ENCODE measurements at places on chromosomes 1 and 21.

GRCh38 chr1:213533125-213533524 is 454.6 kb upstream of the PROX1 start:
- DNase-seq, result no peak

- no peak for DNase-seq
These were observed 11.3 kb upstream of the ADGRB2 start for GRCh38 chr1:31775210-31775999.

DNA sequence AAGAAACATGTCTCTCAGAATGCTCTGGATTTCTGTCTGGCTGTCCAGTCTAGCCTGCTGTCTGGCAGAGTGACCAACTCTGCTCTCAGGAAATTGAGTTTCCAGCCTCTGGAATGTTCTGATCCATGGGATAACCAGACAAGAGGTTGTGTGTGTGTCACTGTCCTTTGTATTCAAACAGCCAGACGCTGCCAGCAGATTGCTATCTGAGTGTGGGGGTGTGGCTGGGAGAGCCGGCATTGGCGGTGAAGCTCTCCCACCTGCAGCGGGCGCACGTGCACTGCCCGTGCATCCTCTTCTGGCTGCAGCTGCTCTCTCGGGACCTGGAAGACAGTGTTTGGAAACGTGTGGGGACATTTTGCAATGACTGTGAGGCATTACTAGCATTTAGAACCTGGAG is 26.1 kb downstream of the PKP1 start:
- no peak for DNase-seq

DNA sequence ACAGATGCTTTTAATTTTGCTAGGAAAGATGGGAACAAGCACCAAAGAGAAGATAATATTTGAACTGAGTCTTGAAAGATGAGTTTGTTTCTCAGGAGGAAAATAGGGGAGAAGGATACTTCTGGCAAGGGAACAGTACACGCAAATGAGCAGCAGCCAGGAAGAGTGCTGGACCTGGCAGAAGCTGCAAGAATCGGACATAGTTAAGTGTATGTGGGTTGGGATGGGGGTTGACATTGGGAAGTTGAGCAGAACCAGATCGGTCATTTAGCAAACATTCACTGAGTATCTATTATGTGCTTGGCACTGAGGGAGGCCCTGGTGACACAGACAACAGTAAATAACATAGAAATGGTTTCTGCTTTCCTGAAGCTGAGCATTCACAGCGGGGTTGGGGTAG is 198.8 kb downstream of the PLPP3 start:
- DNase-seq, result no peak

GRCh38 chr1:232596666-232597303 is 33.1 kb downstream of the SIPA1L2 start:
- DNase-seq, result no peak

GRCh38 chr1:84877592-84877991 is 15.4 kb downstream of the LPAR3 start:
- DNase-seq, result no peak

- DNase-seq, result no peak
These were observed 8.2 kb downstream of the HSD3B1 start for GRCh38 chr1:119515221-119515620.

DNA sequence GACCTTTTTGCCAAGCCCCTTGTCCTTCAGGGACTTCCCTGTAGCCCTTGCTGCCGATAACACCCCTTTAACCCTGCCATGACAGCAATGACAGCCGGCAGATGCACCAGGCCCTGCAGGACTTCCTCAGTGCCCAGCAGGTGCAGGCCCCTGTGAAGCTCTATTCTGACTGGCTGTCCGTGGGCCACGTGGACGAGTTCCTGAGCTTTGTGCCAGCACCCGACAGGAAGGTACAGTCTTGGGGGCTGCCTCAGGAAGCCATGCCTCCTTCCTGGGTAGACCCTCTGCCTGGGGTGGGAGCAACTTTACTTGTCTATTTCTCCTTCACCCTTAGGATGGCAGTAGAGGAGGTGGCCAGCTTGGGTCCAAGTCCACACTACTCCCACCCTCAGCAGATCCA is 16.1 kb upstream of the PADI6 start:
- DNase-seq, result no peak

- DNase-seq, result no peak
These were observed 380.0 kb downstream of the DSCAM start for GRCh38 chr21:40466893-40467483.

GRCh38 chr1:198604975-198605374 is 33.9 kb upstream of the PTPRC start:
- no peak for DNase-seq

DNA sequence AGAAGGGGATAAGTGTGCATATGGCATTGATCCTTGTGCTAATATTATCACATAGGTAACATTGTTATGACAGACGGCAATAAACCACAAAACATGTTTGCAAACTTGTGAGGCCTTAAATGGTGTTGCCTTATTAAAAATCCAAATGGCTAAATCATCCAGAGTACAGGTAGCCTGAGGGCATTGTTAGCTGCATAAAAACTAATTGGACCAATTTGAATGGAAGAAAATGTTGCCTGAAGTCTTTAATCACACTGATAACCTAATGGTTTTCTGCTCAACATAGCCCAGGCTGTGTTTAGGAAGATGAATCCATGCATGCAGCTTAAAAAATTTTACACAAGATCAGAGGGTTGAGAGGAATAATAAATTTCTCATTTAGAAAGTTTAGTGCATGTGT is 19.4 kb upstream of the LRRC53 start:
- DNase-seq, result no peak

DNA sequence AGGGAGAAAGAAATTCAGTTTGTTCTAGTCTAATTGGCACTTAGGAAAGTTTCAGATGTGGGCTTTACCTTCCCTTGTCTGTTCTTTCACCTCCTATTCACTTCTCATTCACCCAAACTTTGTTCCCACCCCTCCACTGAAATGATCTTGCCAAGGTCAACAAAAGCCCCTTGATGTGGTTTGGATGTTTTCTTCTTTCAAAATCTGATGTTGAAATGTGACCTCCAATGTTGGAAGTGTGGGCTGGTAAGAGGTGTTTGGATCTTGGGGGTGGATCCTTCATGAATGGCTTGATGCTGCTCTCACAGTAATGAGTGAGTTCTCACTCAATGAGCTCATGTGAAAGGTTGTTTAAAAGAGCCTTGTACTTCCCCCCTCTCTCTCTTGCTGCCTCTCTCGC is 379.3 kb downstream of the HHIPL2 start:
- no peak for DNase-seq

- DNase-seq, result no peak
These were observed 149.3 kb upstream of the WNT4 start for GRCh38 chr1:22292011-22292788.

DNA sequence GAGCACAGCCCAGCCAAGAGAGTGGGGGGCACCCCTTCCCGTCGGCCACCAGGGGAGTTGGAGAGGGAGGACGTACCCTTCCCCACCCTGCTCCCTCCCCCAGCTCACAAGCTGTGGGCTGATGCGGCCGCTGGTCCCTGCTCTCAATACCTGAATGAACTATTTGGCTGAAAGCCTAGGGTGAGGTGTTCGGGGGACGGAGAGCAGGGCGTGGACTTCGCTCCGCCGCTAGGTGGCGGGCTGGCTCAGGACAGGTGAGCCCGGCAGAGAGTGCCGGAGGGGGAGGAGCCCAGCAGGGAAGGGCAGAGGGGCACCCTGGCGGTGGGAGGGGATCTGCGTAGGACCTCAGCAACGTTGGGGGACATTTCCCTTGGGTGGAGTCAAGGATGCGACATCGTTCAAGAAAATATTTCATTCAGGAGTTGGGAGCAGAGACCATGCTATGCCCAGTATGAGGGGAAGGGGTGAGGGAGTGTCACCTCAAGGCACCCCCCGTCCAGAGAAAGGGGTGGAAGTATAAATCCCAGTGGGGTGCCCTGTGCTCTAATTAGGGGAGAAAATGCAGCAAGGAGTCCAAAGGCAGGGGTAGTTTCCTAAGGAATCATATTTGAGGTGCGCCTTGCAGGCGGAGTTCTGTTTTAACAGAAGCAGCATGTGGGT is 12.0 kb upstream of the RHBG start:
- peak; percentile 52 for DNase-seq

- DNase-seq, result no peak
These were observed 396.6 kb downstream of the NPHP4 start for GRCh38 chr1:5595531-5596170.

GRCh38 chr1:64505944-64506655 is 36.2 kb downstream of the CACHD1 start:
- DNase-seq, result no peak

DNA sequence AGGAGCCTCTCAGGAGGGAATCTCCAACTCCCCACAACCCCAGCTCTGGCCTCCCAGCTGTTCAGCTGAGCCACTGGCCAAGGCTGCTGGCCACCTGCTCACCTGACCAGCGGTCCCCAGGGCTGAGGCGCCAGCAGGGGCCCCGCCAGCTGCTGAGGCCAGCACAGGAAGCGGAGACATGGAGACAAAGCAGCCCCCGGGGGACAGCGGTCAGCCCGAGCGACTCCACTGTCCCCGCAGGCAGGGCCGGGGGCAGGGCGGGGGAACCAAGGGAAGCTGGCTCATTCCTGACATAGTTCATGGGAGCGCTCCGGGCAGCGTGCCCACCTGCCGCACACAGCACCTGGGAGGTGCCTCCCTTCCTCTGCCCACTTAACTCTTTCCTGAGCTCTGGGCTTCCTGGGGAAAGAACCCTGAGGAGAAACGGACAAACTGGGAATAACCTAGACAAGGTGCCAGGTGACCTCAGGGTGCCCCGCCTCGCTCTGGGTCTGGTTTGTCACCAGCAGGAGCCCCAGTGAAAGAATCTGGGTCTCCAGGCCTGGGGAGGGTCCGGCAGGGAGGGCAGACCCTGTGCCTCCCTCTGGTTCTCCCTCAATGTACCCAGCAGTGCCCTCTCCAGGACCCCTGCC is 10.7 kb downstream of the EPHA2 start:
- no peak for DNase-seq

DNA sequence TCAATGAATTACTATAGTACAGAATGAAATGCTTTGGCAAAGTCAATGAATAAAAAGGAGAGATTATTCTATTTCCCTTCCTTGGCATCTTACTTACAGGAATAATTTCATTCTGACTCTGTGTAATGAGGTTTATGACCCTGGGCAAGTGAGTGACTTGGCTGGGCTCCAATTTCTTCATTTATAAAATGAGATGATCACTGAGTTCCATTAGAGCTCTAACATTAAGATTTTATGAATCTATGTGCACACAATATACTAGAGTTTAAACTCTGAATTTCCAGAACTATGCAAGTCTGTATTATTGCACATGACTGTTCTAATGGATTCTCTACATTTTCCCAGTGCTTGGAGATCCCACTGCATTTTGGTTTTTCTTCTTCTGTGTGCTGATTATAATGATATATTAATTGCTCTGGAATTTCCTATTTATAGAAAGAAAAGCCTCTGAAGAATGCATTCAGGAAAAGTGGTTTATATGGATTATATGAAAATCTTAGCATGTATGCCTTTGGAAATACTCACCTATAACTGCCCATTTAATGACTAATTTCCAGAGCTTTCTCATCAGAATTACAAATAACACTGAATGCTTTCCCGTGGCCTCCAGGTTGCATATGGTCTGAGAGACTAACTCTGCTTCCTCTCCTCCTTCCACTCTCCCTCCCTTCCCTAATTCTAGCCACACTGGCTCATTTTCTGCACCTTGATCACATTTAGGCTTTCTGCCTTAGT is 97.4 kb upstream of the CHRM3 start:
- DNase-seq, result no peak

GRCh38 chr1:227136210-227136820 is 182.0 kb downstream of the CDC42BPA start:
- DNase-seq, result no peak

GRCh38 chr1:14925336-14926136 is 228.0 kb upstream of the TMEM51 start:
- DNase-seq, result no peak

DNA sequence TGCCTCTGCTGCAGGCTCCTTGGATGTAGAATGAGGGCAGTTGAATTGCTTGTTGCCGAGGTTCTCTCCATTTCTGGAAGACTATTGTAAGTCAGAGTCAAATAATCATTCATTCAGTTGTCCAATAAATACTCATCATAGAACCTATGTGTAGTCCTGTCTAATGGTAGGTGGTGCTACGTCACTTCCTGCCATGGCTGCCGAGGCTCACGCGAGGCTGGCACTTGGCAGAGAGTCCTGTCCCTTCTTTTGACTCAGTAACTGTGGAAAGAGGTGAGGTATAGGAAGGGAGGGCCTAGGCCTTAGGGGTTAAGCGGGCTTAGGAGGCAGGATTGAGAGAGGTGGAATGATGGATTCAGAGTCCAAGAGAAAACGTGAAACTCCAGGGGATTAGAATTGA is 9.7 kb downstream of the ADARB1 start:
- no peak for DNase-seq

- DNase-seq, result no peak
These were observed 6.4 kb downstream of the LAMB3 start for GRCh38 chr1:209645574-209646452.

- no peak for DNase-seq
These were observed 125.0 kb upstream of the IVNS1ABP start for GRCh38 chr1:185442050-185442449.

- no peak for DNase-seq
These were observed at the start of gene S100A16 for GRCh38 chr1:153612755-153613331. Gene S100A16 (minus strand): TSS chr1:153613137. CDS start chr1:153608151, 4,986 bp downstream.

- no peak for DNase-seq
These were observed 104.1 kb downstream of the NR5A2 start for GRCh38 chr1:200131551-200132125.

DNA sequence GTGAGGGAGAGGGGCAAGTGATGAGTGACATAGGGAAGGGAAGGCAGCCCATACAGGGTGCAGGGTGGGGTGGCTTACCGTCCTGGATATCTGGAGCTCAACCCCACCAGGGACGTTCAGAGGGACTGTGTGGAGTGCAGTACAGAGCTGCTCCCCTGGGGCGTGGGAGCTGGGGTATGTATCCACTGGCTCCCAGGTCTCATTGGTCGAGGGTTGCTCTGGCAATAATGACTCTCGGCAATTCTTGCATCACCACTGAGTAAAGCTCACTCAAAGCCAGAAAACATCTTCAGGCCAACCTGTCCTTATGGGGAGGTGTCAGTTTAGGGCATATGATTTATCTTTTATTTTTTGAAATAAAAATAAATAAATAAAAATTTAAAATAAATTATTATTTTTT is 43.2 kb upstream of the RUNX3 start:
- no peak for DNase-seq

DNA sequence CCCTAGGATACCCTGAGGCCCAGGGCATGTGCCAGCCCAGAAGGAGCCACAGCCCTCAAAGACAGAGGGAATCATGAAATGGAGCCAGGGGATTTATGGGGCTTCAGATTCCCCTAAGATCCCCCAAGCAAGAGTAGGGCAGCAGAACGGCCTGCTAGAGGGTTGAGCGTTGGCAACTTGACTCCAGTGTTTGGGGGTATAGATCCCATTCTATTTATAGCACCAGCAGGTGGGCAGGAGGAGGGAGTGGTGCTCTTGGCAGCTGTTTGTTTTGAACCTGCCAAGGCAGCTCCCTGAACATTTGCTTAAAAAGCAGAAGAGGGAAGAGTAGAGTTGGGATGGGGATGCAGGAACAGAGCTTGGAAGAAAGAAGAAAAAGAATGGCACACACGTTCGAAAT is 33.7 kb downstream of the GLUL start:
- DNase-seq, result no peak

DNA sequence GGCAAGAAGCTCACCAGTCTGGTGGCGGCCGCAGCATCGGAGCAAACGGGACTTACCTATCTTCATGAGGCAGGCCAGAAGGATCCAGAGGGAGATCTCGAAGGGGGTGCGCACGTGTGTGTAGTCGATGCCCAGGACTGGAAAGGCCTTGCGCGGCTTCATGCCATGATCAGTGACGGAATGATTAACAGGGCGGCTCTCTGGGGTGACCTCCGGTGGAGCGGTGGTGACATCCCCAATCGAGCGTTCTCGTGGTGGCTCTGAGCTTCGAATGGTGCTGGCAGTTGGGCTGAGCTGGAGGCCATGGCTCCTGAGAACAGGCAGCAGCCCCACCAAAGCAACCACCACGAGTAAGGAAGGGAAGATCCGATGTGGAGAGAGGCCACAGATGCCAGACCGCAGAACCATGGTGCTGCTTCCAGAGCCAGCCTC is 982 bp downstream of the SLC9A1 start:
- DNase-seq, result no peak

Measured in activated CD8-positive, alpha-beta memory T cell treated with anti-CD3 and anti-CD28 coated beads for 1 hour (primary cell).